ENCODE measurements at places on chromosomes 6 and 20.

GRCh38 chr6:40588070-40588384 lies 863 bp upstream of the LRFN2 start:
- no peak for DNase-seq

GRCh38 chr6:106961136-106961535 lies 13.4 kb downstream of the CD24 start:
- DNase-seq, result no peak

GRCh38 chr6:128068119-128068479 lies 167.2 kb upstream of the THEMIS start:
- no peak for DNase-seq

GRCh38 chr6:157316871-157317814 lies 6.2 kb downstream of the TMEM242 start:
- DNase-seq, result peak; percentile 68

DNA sequence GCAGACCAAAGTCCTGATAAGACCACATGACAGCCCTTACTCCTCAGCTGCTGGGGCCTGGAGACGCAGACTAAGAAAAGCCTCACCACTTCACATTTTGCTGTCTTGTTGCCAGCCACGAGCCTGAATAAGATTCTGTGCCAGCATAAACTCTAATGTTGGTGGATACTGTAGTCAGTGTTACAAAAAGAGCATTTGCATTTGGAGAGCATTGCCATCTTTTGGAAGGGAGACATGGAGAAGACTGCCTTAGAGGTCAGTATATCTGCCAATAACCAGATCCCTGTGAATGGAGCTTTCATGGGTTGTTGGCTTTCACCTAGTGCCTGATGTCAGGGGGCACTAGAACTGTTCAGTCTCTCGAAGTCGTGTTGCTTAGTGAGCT lies 315.2 kb downstream of the ZFAND3 start:
- no peak for DNase-seq

DNA sequence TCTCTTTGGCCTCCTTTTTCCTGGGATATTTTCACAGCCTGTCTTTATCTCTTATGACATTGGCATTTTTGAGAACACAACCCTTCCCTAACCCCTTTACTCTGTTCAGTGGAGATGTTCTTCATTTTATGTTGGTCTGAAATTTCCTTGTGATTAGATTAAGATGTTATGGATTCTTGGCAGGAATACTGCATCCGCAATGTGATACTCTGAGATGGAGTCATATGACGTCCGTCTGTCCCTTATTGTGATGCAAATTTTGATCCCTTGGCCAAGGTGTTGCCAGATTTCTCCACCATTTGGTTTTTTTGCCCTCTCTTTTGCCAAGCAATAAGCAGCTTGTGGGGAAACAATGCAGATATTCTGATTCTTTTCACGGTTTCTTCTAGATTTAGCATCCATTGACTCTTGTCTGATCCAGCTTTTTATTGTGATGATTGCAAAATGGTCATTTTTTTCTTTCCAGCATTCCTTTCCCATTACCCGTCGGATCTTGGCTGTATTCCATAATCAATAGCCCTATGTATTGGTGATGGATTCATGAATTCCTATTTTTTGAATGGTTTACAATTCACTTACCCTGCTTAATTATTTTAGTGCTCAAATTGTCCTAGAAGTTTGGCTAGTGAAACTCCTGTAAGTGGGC lies 85.1 kb downstream of the NCOA3 start:
- peak; percentile 23 for DNase-seq

GRCh38 chr6:153140299-153140698 lies 9.2 kb upstream of the RGS17 start:
- DNase-seq, result no peak

DNA sequence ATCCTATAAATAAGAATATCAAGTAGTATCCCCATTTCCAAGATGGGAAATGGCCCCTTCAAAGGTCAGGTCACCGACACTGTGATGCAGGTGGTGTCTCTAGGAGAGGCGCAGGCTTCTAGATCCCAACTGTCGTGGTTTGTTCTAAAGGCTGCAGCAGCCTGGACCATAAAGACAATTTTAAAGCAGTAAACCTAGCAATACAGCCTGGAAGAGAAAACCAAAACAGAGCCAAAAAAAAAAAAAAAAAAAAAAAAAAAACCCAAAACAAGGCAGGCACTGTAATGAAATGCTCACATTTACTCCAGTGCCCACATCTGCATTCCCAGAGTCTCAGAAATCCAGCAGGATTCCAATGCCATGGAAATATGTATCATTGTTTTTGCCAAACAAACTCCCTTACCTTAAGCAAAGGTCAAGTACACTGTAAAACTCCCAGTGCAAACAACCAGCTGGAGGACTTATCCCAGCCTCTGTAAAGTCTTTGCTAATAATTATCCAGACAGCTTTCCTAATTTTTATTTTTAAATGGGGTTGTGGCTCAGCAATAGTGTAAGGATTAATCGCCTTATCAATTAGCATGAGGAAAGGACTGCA lies 98.2 kb downstream of the PSMG4 start:
- no peak for DNase-seq

GRCh38 chr20:44701118-44701857 lies 13.9 kb upstream of the CCN5 start:
- DNase-seq, result no peak

DNA sequence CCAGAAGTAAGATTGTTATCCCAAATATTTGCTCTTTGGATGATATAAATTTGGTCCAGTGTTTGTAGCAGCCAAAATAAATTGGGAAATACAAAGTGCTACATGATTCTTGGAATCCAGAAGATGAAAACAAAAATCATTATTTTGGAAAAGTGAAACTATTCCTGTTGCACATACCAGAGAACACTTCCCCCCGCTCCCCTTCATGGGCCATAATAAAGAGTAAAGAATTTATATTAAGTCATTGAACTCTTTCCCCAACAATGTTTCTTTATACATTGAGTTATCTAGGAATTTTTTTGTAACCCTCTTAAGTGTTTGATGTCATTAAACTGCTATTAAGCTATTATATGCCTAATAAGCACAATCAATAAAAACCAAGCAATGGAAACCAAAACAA lies 490.4 kb upstream of the HS3ST5 start:
- DNase-seq, result no peak

DNA sequence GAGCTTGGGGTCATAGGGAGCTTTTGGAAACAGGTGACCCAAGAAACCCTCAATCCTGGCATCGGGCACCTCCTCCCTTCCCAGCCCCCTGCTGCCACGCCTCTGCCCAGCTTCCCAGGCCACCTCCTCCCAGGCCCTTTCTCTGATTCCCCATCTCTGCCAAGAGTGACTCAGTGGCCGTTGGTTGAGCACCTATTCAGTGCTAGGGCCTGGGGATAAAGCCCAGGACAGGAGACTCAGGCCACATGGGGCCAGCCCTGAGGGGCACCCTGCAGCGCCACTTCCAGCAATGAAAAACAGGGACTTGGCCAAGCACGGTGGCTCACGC lies 110.1 kb downstream of the ASXL1 start:
- no peak for DNase-seq

- DNase-seq, result no peak
These were observed 725 bp downstream of the OSER1 start for GRCh38 chr20:44209686-44210405.

DNA sequence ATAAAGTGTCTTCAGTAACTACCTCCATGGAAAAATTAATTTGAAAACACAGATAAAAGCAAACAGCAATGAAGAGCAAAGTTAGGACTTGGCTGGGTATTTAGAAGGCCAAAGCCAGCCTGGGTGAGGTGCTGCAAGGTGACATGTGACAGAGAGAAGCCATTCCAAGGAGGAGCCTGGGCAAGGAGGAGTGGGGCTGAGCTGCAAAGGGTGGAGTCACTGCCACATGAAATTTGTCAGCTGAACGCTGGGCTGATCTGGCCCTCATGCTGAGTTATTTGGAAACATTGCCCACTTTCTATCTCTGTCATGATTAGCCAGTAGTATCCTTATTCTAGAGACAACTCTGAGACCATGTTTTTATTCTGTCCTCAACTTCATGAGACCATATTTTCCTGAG lies 76.3 kb downstream of the PERP start:
- no peak for DNase-seq

GRCh38 chr6:169341706-169342105 lies 88.1 kb upstream of the THBS2 start:
- DNase-seq, result no peak

DNA sequence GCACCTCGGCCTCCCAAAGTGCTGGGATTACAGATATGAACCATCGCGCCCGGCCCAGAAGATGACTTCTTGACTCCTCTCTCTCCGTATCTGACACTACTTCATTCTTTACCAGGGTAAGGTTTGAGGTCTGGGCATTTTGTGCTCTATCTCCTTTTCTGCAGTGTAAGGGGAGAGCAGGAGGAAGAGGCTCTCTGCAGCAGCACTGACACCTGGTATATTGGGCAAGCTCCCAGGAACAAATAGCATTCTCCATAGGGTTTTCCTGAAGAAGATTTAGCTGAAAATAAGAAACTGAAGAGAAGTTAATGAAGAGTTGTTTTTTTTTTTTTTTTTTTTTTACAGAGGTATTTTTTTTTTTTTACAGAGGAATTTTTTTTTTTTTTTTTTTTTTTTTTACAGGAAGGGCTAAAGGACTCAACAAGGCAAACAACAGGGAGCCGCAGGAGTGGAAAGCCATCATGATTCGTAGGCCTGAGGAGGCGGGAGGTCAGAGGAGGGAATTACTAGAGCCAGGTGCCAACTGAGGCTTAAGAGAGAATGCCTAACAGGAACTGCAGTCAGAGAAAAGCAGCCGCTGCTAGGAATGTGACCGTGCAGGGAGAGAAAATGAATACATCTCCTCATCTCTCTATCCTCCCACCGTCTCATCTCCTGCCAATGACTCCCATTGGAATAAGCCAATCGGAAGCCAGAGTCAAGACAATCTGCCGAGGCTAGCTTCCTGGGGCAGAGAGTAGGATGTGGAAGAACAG lies 34.7 kb upstream of the ADGRF4 start:
- DNase-seq, result no peak

DNA sequence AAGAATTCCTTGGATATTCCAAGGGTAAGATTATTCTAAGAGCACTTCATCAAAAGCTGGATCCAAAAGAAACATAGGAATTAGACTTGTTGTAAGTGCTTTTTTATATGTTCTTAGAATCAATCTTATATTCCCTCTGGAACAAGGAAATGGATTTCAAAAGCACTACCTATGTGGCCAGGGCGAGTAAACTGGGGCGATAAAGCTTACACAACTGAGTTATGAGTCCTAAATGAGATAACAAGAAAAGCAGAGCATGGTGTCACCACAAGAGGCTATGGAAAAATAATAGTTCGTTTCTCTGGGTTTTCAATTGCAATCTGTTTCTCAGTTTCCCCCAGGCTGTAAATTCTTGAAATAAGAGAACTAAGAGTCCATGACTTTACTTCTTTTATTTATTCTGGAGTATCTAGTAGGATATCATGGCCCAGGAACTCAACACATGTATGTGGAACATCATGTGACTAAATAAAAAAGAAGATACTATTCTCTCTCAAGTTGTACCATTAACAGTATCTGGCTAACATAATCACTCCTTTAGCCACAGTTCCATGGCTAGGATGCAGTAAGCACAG lies 51.5 kb downstream of the NUDT3 start:
- DNase-seq, result no peak

Data from Calu3 (cell line).